ENCODE measurements at places on chromosomes 2 and 18.

DNA sequence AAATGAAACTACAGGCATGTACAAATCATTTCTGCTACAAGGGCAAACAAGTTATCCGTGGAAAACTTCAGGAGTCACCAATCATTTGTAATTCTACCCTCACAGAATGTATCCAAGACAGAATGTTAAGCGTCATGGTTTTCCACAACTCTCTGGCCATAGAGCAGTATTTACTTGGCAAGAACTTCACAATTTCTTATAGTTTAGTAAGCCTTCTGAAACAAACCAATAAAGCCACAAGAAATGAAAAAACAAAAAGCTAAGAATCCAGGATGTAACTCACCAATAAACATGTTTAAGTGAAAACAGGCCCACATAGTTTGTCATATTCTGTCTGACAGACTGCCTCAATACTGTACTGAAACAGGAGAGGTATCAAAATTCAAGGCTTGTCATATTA lies 70.3 kb downstream of the LNPK start:
- DNase-seq = no peak

DNA sequence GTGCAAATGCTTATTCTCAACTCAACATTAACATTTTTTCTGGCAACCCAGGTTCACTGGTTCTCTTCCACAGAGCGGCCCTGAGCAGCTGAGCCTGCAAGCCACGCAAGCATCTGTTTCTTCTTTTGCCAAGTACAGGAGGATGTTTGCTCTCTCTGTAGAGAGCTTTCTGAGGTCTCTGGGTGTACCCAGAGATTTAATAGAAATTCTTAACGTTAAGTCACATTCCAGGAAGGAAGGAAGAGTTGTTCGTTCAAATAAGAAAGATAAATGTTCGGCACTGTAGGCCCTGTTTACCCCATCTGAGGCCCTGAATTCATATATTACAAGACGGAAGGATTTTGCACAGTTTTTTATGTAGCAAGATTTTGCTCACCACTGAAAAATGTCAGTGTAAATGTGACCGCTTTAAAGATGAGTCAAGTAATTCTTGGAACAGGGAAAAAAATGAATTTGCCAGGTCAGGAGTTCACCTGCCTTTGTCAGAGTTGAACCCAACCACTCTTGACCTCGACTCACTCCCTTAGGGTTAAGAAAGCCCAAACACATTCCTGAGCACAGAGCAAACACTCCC lies 30.1 kb downstream of the KCTD18 start:
- DNase-seq = no peak

DNA sequence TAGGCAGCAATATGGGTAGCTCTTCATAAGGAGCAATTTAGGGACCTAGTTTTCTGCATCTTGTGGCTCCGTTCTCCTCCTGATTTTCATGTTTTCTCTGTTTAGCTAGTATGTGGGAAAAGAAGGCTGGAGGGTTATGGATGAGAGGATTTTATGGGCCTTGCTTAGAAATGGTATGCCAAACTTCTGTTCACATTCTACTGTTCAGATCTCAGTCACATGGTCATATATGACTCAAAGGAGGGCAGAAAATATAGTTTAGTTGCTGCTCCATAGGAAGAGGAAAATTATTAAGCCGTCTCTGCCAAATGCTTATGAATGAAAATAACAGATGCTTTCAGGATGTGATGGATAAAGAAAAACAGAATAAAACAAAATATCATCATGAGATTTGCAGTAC lies 361.8 kb upstream of the CWC22 start:
- no peak for DNase-seq

DNA sequence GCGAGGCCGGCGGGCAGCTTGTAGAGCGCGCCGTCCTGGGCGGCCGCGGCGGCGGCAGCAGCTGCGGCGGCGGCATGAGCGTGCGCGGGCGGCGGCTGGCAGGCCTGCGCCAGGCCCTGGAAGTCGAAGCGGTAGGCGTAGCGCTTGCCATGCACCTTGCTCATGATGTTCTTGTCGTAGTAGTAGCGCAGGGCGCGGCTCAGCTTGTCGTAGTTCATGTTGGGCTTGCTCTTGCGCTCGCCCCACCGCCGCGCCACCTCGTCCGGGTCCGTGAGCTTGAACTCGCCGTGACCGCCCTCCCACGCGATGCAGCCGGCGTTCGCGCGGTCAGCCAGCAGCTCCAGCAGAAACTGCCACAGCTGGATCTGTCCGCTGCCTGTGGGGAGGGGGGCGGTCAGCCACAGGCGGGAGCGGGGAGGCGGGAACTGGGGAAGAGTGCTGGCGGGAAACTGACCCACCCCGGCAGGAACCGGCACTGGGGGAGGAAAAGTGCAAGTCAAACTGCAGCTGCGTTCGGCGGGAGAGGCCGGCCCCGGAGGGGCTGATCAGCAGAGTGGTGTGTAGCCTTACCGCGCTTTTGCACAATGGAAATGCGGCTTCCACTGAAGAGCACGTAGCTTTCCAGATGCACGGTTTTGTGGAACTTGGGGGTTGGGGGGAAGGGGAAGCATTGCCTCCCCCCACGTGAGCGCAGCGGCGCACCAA lies 3.0 kb downstream of the FEV start:
- peak; percentile 51 for DNase-seq

- DNase-seq = no peak
Observed at GRCh38 chr18:47748093-47748796, 182.2 kb downstream of the SMAD2 start.

DNA sequence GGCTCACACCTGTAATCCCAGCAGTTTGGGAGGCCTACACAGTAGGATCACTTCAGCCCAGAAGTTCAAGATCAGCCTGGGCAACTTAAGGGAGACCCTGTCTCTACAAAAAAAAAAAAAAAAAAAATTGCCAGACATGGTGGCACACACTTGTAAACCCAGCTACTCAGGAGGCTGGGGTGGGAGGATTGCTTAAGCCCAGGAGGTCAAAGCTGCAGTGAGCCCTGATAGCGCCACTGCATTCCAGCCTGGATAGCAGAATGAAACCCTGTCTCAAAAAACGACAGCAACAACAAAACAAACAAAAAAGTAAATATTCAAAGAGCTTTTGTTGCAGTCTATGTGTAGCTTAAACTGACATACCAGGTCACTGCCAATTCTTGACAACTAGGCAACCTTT lies 63.1 kb upstream of the TANK start:
- DNase-seq = no peak

DNA sequence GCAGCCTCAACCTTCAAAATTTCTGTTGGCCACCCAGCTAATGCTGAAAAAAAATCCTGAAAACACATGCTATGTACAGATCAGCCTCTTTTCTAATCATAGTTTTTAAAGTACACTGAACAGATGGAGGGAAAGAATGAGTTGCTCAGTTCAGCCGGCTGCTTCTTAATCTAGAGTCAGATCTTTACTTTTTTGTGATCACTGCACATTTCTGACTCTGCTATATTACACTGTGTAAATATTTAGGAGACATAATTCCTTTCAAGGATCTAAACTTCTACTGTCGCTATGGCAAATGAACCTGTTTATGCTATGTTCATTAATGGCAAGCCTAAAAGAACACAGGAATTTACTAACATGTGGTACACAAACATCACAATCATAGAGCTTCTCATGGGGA lies 114.2 kb downstream of the SRBD1 start:
- DNase-seq = no peak

GRCh38 chr2:197805715-197806633 lies 1.6 kb downstream of the PLCL1 start:
- no peak for DNase-seq

- no peak for DNase-seq
Observed at GRCh38 chr2:172399765-172400164, 27.6 kb upstream of the ITGA6 start.

DNA sequence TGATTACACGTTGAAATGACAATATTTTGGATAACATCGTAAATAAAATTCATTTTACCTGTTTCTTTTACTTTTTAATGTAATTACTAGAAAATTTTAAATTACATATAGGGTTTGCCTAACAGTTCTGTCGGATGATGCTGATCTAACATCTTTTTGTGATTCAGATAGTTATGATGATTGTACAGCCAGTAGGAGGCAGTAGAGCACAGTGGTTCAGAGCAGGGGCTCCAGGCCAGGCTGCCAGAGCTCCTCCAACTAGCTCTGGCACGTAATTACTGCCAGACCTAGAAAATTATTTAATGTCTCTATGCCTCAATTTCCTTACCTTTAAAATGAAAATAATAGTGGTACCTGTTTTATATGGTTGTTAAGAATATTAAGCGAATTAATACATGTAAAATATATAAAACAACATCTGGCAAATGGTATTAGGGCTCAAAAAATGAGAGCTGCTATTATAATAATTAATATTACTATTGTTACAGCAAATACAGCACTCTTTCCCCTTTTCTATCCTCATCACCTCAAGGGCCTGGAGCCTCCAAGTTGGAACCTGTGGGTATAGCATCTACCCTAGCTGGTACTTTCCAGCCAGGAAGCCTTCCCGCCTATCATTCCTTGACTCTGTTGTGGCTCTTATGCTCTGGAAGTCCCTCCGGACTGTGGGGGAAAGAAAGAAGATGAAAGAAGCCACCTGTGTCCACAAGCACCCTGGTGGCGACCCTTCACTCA lies 47.7 kb upstream of the PLA2R1 start:
- DNase-seq = peak; percentile 36

DNA sequence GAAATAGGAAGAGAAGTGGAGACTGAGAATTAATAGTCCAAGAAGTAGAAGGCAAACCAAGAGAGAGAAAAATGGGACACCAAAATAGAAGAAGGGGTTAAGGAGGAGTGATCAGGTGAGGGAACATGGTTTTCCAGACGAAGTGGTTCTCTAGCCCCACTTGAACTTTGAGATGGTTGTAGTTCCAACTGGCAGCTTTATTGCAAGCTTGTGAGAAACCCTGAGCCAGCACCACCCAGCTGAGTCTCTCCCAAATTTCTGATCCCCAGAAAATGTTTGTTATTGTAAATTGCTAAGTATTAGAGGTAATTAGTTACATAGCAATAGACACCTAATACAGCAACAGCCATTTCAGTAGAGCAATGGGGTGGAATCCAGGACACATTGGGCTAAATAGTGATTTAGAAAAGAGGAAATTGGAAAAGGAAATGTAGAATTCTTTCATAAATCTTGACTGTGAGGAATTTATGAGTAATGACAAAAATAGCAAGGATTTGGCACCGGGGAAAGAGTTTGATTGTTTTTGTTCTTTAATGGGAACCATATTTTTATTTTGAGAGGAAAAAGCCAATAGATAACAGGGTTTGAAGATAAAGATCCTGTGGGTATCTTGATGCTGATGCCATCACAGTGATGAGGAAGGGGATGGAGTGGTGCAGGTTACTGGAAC lies 62.1 kb upstream of the XDH start:
- DNase-seq = no peak

- DNase-seq = no peak
Observed at GRCh38 chr2:32910883-32911598, 35.7 kb upstream of the LTBP1 start.

DNA sequence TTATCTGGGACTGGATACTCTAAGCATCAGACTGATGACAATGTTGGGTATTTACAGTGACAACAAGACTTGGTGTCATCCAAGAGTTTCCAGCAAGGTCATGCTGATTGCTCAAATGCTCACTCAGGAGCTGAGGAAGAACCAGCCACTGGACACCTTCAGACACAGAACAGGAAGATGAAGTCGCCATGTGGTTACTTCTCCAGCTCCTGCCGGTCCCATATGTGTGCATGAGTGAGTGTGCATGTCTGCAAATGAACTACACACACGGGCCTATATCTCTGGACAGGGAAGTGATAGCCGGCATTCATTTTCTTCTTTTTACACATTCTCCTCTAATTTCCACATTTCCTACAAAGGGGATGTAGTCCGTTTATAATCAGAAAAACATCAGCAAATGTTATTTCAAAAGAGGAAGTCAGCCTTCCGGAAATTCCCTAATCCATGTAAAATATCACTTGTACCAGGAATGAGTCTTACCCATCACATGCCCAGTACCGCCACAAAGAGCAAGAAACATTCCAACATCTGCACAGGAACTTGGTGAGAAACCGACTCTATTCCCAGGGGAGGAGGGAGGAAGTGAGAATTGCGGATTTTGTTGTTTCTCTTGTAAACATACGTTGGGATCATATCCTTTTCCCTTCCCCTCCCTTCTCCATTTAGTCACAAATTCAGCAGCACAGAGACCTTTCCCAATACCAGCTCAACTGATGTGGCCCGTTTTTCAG lies 10.8 kb downstream of the RFX8 start:
- no peak for DNase-seq

GRCh38 chr2:46806526-46806925 lies 109.1 kb downstream of the MCFD2 start:
- no peak for DNase-seq

DNA sequence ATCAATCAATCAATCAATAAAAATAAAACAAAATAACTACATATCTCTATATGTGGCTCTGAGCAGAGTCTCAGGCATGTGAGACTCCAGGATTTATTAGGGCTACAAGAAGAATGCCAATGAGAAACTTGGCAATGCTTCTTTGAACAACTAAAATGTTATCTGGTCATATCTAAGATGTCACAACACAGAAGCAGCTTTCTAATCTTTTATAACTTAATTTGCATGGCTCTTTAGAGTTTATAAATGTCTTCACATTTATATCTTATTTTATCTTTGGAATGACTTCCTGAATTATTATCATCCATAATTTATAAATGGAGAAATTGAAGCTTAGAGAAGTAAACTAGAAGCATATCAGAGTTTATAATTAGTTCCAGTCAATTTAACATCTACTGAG lies 14.9 kb upstream of the MAP4K3 start:
- DNase-seq = no peak

DNA sequence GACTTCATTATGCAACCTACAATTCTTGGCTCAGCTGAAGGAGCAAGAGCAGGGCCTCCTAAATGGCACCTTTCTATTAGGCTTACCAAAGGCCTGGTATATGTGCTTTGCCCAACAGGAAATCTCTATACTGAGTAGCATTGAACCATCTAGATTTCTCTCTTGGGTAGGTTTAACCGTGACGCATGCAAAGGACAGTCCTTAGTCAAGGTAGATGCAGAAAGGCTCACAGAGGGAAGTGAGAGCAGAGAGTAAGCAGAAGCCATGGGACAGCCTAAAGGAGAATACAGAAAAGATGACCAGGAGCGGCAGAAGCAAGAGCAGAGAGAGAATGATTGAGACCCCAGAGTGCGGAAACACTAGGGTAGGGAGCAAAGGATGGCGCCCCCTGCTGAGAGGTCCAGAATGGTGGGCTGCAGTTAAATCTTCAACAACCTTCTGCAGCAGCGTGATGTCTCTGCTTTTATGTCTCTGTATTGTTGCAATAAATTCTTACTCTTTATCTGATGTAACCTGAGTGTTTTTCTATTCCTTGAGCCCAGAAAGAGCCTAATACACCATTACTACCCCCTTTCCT lies 4.7 kb upstream of the OSBPL1A start:
- no peak for DNase-seq

DNA sequence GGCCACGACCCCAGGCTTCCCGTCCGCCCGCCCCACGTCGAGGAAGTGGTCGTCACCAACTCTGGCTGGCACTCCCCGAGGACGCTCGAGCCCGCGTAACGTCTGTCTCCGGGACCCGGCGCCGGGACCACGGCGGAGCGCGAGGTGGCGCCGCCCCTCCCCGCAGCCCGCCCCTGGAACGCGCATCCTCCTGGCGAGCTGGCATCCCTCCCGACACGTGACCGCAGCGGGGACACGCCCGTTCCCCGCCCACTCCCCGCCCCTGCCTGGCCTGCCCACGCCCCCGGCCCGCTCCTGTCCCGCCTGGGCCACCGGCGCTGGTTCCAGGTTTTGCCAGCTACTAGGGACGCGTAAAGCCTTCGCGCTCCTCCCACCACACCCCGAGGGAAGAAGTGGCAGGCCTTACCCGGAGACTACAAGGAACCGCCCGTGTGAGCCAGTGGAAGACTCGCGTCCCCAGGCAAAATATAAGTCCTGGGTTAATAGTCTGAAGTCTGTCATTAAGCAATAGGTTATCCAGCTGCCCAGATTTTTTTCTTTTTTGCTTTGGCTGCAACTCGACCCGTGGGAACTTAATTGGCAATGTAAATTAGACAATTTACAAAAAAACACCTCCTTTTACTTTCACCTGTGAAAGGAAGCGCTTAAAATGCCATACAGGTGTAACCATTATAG lies at the start of gene OSBPL1A:
TSS of gene OSBPL1A (minus strand) at position 131 of the 675 bp plus-strand sequence. CDS start 20,291 bp downstream, outside the sequence.
- DNase-seq = peak; percentile 78

Data from stimulated activated CD4-positive, alpha-beta T cell treated with anti-CD3 and anti-CD28 coated beads, Interleukin-4, amount 100 ng/mL, for 4 hours (primary cell).